PC-3 (cell line): ENCODE measurements at places on chromosomes 6 and 20. TPM values are rescaled to one million over a fixed set of nuclear protein-coding genes. Genes with fewer than 3 reads are reported as not detected.

The TMEM200A gene
- total RNA-seq: 0.40 TPM in 1 of 2 replicates, not detected in the other

The TUBB2B gene
- total RNA-seq: 5.1 and 6.5 TPM in 2 replicates

The C6orf132 gene
- total RNA-seq: 66.0 and 86.3 TPM in 2 replicates

The ECT2L gene
- total RNA-seq: not detected in 2 replicates

The ADISSP gene
- total RNA-seq: 244 and 307 TPM in 2 replicates

The TRIM10 gene
- total RNA-seq: not detected in 2 replicates

GRCh38 chr6:68718385-68719073 lies 83.4 kb downstream of the ADGRB3 start:
- DNase-seq: peak; percentile 12

DNA sequence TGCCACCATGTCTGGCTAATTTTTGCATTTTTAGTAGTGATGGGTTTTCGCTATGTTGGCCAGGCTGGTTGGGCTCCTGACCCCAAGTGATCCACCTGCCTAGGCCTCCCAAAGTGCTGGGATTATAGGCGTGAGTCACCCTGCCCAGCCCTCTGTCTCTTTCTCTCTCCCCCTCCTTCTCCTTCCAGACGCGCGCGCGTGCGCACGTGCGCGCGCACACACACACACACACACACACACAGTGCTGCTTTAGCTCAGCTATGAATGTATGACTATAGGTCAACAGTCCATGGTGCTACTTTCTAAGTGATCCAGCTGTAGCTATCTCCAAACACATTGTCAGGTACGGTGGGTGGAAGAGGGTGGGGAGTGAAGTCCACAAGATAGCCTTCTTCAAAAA lies 449.5 kb downstream of the PHF3 start:
- DNase-seq: no peak
